ENCODE measurements at places on chromosomes 3 and 15.

GRCh38 chr15:76147906-76148570 lies 88.3 kb downstream of the TMEM266 start:
- DNase-seq = peak; percentile 83

- DNase-seq = no peak
Observed at GRCh38 chr3:97969541-97969940, 2.7 kb downstream of the RIOX2 start.

- no peak for DNase-seq
Observed at GRCh38 chr15:99564221-99565048, 1.3 kb upstream of the MEF2A start.

DNA sequence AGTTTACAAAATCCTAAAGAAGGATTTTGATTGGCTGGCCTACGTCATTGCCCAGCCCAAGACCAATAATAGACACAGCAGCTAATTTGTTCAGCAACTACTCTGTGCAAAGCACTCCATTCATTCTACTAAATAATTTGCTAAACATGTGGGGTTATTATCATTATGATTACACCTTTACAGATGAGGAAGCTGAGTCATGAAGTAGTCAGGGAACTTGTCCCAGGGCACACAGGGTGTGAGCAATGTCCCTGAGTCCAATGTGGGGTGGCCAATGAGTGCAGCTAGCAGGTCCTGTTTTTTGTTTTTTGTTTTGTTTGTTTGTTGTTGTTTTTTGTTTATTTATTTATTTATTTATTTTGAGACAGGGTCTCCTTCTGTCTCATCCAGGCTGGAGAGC lies 183.6 kb downstream of the ABHD5 start:
- DNase-seq = no peak

DNA sequence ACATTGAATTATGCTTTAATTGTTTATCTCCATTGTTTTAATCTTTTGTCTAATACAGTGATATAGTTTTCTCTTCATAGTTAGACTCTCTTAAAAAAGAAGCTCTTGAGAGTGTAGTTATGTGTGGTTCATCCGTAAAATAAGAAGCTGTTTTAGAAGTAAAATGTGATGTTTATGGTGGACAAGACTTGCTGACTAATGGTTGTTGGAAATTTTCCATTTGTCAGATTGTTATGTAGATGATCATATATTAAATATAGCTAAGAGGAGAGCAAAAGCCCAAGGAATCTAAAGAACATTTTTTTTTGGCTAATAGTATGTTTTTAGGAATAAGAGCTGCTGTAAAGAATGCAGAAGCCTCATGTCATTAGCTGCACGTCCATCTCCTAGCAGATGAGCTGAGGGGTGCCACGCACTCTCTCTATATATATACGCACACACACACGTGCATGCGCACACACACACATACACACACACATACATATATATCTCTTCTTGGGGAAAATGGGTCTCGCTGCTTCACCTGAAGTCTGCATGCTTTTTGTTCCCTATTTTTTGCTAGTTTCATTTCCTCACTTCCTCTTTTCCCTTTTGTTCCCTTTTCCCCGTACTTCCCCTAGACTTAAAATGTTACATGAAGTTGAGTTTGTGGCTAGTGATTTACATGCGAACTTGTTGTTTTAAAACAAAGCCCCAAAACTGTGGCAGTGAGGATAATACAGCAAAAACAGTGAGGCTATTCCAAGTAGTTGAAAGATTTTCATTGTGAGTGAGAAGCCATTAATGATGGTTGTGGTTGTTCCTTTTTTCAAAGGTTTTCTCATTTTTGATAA lies 107.8 kb downstream of the MBNL1 start:
- DNase-seq = no peak

GRCh38 chr3:159234306-159234705 lies 432.5 kb downstream of the MFSD1 start:
- no peak for DNase-seq

- no peak for DNase-seq
Observed at GRCh38 chr15:69096196-69096595, 64.2 kb upstream of the GLCE start.

DNA sequence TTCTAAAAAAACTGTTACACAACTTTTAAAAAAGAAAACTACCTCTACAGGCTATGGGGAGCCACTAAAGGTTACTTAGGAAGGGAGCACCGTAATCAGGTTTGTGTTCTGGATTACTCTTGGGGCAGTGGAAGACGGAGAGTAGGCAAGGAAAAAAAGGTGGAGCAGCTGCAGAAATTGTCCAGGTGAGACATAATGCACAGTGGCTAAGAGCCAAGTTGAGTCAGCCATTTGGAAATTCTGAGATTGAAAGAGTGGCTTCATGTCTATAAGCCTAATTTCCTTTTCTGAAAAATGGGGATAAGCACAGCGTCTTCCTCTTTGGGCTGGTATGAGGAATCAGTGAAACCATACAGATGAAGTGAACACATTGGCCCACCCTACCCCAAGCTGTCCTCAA lies 195.2 kb downstream of the CADPS start:
- DNase-seq = no peak

GRCh38 chr3:45915518-45916231 lies 27.6 kb upstream of the CXCR6 start:
- DNase-seq = peak; percentile 82

DNA sequence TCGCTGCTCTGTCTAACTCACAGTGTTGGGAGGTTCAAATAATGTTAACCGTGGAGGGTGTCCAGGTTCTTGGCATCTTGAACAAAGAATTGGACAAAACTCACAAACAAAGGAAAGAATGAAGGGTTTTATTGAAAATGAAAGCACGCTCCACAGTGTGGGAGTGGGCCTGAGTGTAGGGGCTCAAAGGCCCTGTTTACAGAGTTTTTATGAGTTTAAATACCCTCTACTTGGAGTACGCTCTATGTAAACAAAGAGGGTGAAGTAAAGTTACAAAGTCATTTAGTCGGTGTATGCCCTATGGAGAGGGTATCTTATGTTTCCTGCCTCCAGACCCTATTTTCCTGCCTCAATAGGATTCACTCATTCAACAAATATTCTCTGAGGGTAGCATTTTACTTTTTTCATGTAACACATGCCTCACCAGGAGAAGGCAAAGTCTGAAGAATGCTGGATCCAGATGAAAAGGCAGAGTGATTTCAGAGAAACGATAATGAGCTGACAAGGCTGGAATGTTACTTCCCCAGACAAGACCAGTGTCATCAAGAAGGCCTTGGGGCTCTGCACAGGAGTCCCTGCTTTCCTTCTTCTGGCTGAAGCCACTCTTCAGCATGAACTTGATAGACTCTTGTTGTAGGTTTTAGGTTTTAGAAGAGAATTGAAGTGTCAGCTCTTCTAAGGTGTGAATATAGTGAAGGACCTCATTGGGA lies 163.6 kb downstream of the FAM43A start:
- DNase-seq = no peak

GRCh38 chr3:23741036-23741706 lies 64.6 kb upstream of the UBE2E1 start:
- no peak for DNase-seq

GRCh38 chr3:10471054-10471688 lies 34.2 kb downstream of the ATP2B2 start:
- DNase-seq = no peak

DNA sequence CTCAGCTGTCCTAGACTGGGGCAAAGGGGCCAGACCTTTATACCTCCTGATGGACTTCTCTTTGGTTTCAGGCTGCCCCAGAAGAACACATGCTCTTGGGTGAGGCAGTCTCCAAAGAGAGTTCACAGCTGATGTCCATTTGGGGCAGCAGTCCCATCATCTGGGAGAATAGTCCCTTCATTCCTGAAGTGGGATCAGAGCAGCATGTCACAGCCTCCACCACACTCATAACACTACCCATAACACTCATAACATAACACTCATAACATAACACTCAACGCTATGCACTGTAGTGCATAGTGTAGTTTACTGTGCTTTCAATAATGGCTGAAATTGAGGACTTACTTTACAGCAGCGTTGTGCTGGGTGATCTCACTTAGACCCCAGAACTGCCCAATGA lies 36.7 kb upstream of the PLCL2 start:
- no peak for DNase-seq

DNA sequence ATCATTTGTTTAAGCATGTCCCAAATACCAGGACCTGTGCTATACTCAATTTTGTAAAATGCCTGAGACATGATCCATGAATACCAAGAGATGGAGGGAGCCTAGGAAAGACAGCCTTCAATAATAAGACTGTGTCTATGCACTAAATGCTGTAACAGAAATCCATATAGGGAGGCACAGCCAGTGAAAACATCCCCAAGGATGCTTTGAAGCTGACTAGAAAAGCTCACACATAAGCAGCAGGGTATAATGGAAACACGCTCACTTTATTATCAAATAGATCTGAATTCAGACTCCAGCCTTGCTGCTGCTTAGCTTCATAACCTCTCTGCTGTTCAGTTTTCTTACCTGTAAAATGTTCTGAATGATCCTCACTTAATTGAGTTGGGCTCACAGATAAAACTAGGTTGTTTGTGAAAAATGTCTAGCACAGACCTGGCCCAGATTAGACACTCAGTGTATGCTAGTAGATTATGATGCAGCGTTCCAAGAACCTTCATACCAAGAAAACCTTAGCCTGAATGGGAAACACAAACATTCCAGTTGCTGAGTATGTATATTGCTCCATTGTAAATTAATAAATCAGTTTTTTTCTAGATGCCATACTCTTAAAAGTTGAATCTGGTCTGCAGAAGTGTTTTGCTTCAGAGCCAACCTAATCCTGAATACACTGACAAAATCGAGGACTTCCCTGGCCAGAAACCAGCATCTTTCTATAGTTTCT lies 3.8 kb upstream of the LARP6 start:
- DNase-seq = no peak

- DNase-seq = peak; percentile 19
Observed at GRCh38 chr3:123026565-123027291, 835 bp downstream of the SEMA5B start.

DNA sequence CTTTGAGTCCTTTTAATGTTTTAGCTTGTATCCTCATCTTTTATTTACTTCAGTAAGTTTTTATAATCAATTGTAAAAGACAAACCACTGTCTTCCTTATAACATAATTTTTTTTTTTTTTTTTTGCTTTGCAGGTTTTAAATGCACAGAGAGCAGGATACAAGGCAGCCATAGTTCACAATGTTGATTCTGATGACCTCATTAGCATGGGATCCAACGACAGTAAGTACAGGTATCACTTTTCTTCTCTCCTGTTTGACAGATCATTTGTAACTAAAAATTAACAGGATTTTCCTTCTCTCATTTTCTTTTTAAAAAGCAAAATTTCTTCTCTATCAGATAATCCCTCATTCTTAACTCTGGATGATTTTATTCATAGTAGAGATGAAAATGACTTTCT lies 75.4 kb downstream of the PFN2 start:
- no peak for DNase-seq

- no peak for DNase-seq
Observed at GRCh38 chr3:24255414-24255813, 239.2 kb downstream of the THRB start.

DNA sequence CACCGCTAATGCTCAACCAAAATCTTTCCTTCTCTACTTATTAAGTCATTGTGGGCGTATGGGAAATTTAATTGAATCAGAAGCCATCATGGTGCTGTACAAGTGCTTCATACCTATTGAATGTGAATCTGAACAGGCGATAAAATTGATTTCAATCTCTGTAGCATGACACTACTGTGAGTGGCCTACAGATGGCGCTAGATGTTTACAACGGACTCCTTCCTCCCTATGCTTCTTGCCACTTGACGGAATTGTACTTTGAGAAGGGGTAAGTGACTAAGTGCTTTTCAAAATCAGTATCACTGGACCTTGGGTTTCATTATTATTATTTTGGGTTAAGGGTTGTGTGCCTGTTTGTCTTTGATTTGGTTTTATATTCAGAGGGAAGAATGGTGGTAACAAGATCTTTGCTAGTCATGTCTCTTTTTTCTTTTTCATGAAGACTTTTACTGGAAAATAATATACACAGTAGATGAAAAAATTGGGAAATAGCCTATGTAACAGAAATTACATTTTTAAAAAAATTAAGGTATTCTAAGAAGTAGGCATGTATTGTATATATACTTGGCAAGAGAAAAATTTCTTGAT lies 35.4 kb downstream of the ACP3 start:
- peak; percentile 73 for DNase-seq

GRCh38 chr3:14307656-14308302 lies 94.6 kb upstream of the SLC6A6 start:
- no peak for DNase-seq

- DNase-seq = no peak
Observed at GRCh38 chr3:57783186-57784088, 27.3 kb downstream of the SLMAP start.

GRCh38 chr3:48565591-48566400 lies 2.2 kb upstream of the UCN2 start:
- no peak for DNase-seq

GRCh38 chr15:70523192-70523591 lies 240.2 kb downstream of the UACA start:
- no peak for DNase-seq

- no peak for DNase-seq
Observed at GRCh38 chr15:72801590-72802325, 18.2 kb upstream of the ADPGK start.

GRCh38 chr3:22960105-22960984 lies 242.8 kb upstream of the UBE2E2 start:
- no peak for DNase-seq

DNA sequence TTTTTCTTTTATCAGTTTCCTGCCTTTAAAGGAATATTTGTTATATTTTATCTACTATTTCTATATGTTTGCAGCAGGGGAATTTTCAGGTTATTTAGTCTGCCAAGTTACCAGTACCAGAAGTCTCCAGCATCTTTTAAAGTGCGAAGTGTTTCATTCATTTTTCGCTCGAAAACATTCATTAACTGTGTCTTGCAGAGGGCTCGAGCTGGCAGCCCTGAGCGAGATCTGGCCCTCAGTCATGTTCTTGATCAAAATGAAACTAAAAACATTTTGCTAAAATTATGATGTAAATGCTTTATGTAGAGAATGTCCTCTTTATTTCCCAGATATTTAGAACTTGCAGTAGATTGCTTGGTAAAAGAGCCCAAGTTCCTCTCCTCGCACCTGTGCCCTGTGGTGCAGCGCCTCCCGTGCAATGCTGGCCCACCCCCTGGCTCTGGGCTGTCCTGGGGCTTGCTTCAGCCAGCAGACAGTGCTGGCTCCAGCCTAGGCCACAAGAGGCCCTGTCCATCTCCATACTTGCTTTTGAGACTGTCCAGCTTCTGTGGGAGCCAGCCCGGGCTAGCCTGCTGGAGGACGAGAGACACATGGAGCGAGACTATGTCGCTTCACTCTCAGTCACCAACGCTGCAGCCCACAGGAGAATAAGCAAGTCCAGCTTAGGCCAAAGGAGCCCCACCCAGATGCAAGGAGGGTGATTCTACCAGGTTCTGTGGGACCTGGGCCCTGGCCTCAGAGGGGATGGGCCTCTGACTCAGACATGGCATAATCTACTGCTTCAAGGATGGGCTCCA lies 71.9 kb upstream of the PRR23E start:
- DNase-seq = no peak

Data from stimulated activated CD4-positive, alpha-beta T cell treated with anti-CD3 and anti-CD28 coated beads, Interleukin-2, amount 100 ng/mL, for 24 hours (primary cell).